ENCODE measurements at places on chromosomes 12 and 14.

- DNase-seq, result no peak
Measured at GRCh38 chr14:23572836-23573235, 5.2 kb upstream of the AP1G2 start.

GRCh38 chr14:104568620-104569019 is 10.9 kb upstream of the C14orf180 start:
- DNase-seq, result no peak

GRCh38 chr12:121202407-121203355 is 7.2 kb upstream of the P2RX4 start:
- no peak for DNase-seq

DNA sequence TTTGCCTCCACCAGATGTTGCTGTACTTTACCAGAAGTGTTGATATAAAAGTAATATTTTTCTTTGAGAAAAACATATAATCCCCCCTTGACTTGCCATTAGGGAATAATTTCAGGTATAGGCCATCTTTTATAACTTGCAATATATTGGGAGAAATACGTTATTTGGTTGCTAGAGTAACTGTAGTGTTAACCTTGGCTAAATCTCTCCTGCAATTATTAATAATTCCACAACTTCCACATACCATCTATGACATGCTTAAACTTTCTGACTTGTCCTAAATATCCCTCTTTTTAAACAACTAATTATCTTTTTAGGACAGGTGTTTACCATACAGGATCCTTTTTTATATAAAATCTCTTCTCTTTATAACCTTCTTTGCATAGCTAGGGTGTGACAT is 1048.2 kb downstream of the SLC16A7 start:
- DNase-seq, result no peak

GRCh38 chr12:43578782-43579181 is 26.8 kb upstream of the ADAMTS20 start:
- DNase-seq, result peak; percentile 51

DNA sequence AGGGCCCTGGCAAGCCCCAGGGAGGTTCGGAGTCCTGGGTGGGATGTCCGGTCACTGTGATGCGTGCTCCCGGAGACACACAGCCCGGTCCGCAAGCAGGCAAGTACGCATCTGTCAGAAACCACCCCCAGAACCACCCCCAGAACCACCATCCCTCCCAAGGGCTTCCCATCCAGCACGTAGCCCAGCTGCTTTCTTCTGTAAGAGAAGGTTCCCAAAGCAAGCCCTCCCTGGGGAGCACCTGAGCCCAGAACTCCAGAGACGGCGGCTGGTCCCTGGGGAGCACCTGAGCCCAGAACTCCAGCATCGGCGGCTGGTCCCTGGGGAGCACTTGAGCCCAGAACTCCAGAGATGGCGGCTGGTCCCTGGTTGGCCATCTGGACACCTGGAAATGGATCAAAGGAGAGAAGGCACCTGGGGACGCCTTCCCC is 2.6 kb upstream of the FBRSL1 start:
- no peak for DNase-seq

DNA sequence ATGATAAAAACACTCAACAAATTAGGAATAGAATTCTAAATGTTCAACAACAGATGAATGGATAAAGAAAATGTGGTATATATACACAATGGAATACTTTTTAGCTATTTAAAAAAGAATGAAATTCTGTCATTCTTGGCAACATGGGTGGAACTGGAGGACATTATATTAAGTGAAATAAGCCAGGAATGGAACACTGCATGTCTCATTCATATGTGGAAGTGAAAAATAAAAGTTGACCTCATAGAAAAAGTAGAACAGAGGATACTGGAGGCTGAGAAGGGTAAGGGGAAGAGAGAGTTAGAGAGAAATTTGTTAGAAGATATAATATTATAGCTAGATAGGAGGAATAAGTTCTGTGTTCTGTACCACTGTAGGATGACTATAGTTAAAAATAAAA is 35.8 kb upstream of the ZFP36L1 start:
- DNase-seq, result no peak

DNA sequence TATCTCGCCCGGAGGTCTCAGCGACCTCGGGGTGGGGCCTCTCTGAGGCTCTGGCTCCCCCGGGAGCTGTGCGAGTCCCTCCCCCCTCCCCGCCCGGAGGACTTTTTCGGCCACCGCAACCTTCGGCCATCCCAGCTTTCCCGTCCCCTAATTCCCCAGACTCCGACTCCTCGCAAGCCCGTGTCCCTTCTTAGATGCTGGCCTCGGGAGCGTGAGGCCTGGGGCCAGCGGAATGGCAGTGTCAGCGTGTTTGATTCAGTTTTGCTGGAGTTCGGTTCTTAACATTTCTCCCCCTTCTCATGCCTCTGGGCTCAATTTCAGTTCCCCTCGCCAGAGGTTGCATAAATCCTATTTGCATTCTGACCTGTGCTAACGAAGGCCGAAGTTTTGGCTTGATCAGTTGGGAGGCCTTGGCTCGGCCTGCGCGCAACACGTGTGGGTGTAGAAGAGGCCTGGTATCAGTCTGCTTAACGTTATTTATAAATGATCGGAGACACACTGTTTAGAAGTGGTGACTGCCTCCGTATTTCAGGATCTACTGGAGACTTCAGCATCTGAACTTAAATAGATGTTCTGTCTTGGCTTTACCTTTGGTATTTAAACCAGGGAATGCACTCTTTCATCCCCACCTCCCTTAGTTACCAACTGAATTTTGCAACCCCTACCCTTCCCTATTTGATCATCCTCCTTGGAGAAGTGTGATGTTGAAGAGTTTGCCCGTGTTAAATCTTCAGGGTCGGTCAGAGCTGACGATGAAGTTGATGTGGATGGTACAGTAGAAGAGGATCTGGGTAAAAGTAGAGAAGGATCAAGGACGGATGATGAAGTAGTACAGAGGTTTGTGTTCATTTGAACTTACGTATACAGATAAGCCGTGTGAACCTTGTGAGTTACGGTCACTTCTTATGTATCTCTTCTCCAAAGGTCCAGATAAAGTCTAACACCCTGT is 851 bp downstream of the HSP90B1 start:
- no peak for DNase-seq

All from HS-27A (cell line).